HEK293T (cell line): ENCODE measurements at places on chromosomes 7 and 10.
A peak's percentile ranks its signal among the peaks of the same experiment; 100 is the strongest.

GRCh38 chr7:73429215-73429614 is 4.4 kb upstream of the FZD9 start:
- DNase-seq, result no peak

DNA sequence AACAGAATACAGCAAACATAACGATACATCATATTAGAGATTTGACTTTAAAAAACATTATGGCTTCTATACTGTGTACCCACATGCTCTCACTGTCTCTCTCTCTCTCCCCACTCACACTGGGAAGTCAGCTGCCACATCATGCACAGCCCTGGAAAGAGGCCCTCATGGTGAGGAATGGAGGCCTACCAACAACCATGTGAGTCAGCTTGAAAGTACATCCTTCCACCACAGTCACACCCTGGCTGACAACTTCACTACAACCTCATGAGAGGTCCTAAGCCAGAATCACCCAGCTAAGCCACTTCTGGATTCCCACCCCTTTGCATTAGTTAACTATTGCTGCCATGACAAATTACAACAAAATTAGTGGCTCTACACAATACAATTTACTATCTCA is 23.3 kb upstream of the GPR22 start:
- no peak for DNase-seq

- DNase-seq, result no peak
Measured at GRCh38 chr10:29627201-29628132, 7.3 kb downstream of the SVIL start.

GRCh38 chr7:76063114-76063513 is 15.2 kb downstream of the MDH2 start:
- DNase-seq, result no peak

DNA sequence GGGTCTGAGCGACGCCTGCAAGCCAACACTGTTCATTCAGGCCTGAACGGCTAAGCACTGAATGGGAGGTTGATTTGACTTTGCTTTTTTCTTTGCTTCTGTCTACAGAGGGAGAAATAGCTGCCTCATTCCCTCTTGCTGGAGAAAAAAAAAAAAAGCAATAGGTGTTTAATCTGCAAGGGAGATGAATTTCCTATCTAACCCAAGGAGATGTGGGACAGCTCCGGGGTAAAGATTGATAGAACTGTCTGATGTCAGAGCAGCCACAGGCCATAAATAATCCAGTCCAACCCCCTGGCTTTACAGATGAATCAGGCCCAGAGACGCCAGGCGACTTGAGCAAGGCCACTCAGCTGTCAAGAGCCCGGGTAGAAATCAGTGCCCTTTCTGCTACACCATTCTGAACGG is 168.0 kb downstream of the ARHGAP12 start:
- DNase-seq, result no peak

GRCh38 chr7:54799792-54800191 is 40.8 kb upstream of the SEC61G start:
- no peak for DNase-seq

DNA sequence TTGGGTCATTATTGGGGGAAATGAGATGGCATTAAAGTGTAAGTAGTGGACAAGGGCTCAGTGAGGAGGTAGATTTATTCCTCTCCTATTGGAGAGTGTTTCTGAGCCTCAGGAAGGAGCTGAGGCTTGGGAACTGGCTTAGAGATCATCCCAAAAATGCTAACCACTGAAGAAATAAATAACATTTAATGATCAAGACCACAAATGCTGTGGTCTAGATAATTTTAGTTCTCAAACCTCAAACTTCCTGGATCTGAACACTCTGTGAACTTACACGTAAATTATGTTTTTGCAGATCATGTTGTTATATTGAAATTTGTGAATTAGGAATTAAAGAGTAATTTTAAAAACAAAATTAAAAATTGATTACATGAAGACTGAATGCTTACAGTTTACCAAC is 27.3 kb downstream of the MDFIC start:
- DNase-seq, result no peak

DNA sequence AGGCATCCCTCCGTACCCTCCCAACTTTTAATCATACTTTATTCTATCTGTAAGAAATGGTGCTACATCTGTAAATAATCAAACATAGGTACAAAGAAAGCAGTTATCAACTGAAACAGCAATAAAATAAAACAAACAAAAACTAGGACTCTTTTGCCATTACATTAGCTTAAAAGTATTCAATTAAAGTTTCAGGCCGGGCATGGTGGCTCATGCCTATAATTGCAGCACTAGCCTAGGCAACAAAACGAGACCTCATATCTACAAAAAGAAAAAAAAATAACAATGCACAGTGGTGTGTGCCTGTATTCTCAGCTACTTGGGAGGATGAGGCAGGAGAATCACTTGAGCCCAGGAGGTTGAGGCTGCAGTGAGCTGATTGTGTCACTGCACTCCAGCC is 161.9 kb downstream of the SGMS1 start:
- no peak for DNase-seq

DNA sequence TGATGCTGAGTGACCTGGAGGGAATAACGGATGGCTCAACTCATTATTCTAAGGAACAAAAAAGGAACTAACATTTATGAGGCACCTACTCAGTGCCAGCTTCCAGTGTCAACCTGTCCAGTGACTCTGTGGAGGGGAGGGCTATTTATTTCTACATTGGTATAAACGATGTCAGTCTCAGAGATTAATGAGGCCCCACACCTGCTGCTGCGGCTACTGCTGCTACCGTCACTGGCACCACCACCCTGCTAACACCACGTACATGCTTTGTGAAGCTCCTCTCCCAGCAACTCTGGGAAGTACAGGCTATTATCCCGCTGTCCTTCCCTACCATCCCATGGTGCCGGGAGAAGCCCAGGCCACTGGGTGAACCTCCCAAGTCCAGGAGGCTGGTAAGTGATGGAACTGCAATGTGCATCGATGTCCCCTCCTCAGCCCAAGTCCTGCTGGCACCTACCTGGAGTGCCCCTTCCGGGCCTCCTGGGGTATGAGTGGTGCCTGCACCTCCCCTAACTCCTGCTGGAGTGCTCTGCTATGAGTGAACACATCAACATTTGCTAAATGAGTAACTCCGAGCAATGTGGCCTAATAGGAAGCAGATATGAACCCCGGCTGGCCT is 101.5 kb downstream of the ARHGAP22 start:
- no peak for DNase-seq

- no peak for DNase-seq
Measured at GRCh38 chr10:21526860-21527597, 1.5 kb upstream of the SKIDA1 start.

DNA sequence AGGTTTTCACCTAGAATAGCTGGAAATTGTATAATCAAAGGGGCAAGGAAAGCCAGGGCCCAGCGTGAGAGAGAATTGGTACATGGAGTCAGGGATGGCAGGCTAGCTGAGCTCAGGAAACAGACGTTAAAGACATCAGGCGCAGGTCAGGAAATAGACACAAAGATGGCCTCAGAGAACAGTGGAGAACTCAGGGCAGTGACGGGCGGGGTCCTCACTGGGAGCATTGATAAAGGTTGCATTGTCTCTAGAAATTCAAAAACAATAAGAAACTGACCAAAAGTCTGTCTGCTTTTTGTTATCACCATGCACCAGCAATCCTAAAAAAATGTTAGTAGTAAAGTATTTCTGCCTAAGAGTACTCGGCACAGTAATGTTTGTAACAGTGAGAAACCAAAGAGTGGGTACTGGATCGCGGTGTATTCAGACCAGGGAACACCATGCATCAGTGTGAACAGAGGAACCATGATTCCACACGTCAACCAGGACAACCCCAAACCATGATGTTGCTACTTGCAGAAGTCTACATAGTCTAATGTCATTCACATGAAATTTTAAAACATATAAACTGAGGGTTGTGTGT is 81.9 kb upstream of the AUTS2 start:
- DNase-seq, result no peak

DNA sequence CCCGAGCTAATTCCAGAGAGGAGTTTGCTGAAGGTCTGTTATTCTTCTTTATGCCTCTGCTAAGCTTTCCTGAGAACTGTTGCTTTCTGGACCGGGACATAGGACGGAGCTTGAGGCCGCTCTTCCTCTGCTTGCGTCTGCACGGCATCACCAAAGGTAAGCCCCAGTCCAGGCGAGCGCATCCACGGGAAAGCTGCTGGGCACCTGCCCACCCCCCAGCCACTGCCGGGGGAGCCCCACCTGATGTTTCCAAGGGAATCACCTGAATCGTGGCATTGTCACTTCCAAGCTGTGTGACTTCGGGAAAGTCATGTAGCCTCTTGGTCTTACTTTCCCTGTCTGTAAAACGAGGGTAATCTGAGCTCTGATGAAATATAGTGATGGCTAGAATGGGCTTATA is 45.1 kb upstream of the PLEKHA1 start:
- DNase-seq, result no peak

DNA sequence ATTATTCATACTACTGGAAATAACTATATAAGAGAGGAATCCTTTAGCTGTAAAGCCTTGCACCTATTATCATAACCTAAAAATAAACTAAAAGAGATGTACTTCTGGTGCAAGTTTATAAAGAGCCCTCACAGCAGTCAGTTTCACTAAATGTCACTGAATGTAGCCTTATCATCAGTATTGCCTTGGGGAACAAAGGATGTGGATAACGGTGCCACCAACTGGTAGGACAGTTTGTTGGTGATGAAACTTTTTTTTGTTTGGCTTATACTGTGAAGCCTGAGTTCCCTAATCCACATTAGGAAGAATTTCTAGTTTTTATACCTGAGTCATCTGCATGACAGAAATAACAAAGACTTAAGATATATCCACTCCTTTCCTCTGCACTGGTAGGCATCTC is 117.9 kb upstream of the COL1A2 start:
- peak; percentile 10 for DNase-seq

DNA sequence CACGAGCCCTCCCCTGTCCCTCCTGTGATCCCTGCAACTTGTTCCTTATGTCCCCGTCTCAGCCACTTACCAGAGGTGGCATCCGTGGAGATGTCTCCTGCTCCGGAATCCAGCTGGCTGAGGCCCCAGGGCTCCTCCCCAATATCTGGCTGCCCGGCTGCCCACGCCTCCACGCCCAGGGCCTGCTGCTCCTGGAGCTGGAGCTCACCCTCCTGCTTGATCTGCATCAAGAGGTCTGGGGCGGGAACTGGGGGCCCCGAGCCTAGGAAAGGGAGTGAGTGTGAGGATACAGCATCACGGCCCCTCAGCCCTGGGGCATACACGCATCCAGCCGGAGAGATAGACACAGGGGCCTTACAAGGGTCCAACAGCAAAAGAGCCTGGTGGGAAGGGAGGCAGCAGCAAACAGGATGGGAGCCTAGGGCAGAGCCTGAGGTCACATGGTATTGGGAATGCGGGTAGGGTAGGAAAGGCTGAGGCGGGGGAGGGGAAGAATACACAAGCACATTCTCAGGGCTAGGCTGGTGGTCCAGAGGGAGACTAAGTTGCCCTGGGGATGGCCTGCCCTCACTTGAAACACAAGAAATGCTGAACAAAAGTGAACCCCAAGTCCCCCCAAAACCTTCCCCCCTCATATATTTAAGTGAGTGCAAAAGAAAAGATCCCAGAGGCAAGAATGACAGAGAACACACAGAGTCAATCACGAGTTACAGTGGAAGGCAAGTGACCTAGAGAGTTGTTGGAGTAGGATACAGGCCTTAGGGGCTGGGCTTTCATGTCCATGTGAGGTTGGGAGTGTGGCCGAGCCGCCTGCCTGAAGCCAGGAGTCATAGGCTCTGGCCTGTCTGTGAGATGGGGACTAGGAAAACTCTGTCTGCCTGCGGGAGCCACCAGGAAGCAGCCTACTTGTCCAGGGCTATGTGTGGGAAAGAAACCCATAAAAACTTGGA is 16.9 kb upstream of the ZNF777 start:
- DNase-seq, result no peak

GRCh38 chr7:158957510-158957906 is 101.2 kb downstream of the DYNC2I1 start:
- no peak for DNase-seq

GRCh38 chr7:90666186-90666585 is 70.1 kb downstream of the CDK14 start:
- no peak for DNase-seq

- DNase-seq, result no peak
Measured at GRCh38 chr7:23205909-23206767, 24.3 kb downstream of the NUP42 start.

- DNase-seq, result no peak
Measured at GRCh38 chr10:110978204-110978603, 58.8 kb downstream of the SHOC2 start.

GRCh38 chr7:20607216-20607615 is 8.3 kb upstream of the ABCB5 start:
- no peak for DNase-seq

GRCh38 chr10:21292763-21293517 is 232.5 kb downstream of the SKIDA1 start:
- DNase-seq, result peak; percentile 54

- no peak for DNase-seq
Measured at GRCh38 chr10:33382921-33383713, 48.6 kb upstream of the NRP1 start.

GRCh38 chr7:135386181-135386580 is 123.7 kb downstream of the CNOT4 start:
- no peak for DNase-seq

DNA sequence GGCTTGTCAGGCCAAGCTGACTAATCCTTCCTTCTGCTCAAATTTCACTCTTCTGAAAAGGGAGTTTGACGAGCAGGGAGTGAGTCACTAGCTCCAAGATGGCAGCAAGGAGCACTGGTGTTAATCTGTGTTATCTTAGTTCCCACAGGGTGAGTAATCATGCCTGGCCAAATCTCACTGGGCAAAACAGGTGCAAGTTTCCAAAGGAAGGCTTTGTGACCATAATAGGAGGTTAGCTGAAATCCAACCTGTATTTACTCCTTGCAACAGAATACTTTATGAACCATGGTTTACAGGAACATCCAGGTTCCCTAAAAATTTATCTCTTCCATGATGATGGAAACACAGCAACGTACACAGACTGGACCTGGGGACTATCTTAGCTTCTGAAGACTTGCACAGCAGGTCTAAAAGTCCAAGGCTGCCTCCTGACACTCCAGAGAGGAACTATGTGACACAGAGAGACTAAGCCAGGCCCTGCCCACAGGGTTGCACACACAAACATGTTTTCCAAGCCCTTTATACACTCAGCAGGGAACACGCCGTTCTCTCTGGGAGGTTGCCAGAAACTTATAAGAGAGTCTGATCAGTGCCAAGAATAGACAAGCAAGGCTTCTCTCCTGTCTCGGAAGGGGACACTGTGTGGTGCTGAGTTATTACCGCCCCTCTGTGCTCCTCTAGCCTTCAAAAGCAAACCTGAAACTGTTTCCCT is 46.3 kb downstream of the PDK4 start:
- no peak for DNase-seq
